ENCODE measurements at places on chromosomes 12 and 14.

- DNase-seq: no peak
Measured at GRCh38 chr12:111322336-111323250, 46.3 kb downstream of the PHETA1 start.

DNA sequence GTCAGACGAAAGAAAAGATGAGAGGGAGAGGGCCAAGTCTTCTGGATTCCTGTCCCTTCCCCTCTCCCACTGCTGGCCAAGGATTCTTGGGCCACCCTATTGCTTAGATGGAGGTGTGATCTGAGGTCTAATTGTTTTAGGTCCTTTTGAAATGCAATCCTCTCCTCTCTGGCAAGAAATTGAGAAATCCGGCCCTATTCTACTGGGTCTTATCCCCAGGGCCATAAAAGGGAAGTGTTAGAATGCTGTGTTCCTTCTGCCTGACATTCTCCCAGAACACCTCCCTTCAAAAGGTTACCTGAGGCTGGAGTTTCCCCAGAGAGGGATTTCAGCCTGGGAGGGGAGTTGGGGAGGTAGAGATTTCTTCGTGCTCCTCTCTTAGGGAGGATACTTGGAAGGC lies 4.4 kb downstream of the WNT5B start:
- DNase-seq: no peak

DNA sequence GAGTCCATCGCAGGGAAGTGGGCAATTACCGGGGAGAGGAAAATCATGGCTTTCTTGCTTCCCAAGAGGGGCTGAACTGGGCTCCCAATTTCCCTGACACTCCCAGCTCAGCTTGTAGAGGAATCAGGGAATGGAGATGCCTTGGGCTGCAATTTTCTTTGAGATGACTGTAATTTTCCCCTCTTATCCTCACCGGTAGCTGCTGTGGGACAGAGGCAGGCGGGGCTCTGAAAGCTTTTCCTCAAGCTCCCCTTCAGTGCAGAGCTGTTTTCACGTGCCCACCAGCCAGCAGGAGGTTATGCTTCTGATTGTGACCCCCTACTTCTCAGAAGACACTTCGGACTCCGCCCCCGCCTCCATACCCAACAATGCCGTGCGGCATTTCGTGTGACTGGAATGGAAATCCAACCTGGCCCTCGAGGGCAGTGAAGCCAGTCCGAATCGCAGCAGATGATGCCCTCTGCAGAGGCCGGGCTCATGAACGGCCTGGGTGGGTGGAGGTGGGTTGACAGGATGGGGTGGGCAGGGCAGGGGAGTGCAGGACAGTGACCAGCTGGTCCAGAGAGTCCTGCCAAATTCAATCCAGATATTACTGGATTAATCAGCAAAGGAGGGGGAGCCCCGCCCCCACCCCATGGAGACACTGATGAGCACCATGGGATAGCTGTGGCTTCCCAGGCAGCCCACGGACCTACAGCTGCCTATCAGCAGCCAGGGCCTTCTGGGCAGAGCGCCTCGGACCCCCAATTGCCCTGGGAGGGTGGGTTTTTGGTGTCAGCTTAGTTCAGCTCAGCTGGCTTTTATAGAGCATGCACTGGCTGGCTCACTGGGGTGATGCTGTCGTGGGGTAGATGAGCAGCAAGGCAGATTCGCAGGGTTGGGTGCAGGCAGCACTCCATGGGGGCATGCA lies 37.6 kb downstream of the RTL1 start:
- DNase-seq: no peak

DNA sequence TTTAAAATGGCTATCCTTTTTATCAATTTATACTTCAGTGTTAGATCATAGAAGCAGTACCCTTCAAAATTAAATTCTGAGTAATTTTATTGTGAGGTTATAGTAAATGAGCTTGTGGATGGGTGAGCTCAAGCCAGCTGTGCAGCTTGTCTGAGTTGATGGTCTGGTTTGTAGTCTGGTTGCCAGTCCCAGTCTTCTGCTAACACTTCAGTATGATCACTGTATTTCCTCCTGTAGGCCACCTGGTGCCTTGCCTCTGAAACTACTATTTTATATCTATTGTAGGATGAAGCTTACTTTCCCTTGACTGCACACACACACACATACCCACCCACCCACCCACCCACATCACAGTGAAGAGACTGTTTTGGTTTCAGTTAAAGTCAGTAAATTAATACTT lies 496.4 kb downstream of the PCNX1 start:
- no peak for DNase-seq

GRCh38 chr14:102908766-102909455 lies 13.6 kb upstream of the AMN start:
- no peak for DNase-seq

GRCh38 chr12:113373969-113374368 lies 15.6 kb downstream of the PLBD2 start:
- no peak for DNase-seq

- DNase-seq: no peak
Measured at GRCh38 chr12:59689776-59690175, 93.9 kb downstream of the SLC16A7 start.

DNA sequence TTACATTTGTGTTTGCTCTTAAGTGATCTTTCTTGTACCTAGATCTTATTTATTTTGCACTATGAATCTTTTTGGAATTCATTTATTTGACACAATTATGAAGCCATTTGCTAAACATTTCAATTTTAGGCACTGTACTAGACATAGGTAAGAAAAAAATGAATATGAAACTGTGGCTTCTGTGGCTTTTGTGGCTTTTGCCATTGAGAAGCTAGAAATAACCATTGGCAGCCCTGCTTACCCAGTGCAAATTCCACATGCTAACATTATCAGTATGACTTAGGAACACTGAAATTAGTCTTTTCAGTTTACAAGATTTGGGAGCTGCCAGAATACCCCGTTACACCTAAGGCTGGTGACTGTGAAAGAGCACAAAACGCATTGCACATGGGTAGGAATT lies 60.1 kb downstream of the FSCB start:
- no peak for DNase-seq

- DNase-seq: no peak
Measured at GRCh38 chr12:123293178-123293760, 21.6 kb upstream of the CDK2AP1 start.

GRCh38 chr14:104134061-104134965 lies 4.1 kb upstream of the KIF26A start:
- no peak for DNase-seq

DNA sequence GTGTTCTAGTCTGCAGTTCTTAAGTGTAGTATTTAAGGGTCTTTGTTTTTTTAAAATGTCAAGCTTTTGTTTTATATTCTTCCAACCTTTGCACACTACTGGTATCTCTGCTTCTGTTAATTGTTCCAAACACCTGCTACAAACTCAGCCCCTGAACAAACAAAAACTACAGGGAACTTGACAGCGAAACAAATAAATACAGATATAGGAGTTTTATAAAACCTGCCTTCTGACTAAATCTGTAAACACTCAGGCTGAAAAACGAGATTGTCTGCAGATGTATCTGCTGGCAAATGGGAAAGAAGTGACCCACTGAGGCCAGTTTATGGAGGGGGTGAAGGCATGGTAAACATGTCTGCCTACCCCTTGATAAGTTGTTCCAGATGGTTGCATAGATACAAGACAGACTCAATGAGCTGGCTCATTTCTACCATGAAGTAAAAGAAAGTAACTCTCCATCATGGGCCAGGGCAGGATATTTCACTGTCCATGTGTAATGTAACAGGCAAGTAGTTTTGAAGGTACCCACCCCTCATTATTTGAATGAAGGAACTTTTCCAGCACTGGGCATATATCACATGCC lies 75.6 kb downstream of the LMO3 start:
- no peak for DNase-seq

- no peak for DNase-seq
Measured at GRCh38 chr12:75837700-75838099, 193.9 kb downstream of the PHLDA1 start.

GRCh38 chr12:1127021-1127420 lies 136.0 kb downstream of the ERC1 start:
- DNase-seq: no peak

GRCh38 chr12:75041472-75041871 lies 168.2 kb downstream of the KCNC2 start:
- no peak for DNase-seq

GRCh38 chr12:131309700-131310099 lies 356.0 kb downstream of the ADGRD1 start:
- no peak for DNase-seq

DNA sequence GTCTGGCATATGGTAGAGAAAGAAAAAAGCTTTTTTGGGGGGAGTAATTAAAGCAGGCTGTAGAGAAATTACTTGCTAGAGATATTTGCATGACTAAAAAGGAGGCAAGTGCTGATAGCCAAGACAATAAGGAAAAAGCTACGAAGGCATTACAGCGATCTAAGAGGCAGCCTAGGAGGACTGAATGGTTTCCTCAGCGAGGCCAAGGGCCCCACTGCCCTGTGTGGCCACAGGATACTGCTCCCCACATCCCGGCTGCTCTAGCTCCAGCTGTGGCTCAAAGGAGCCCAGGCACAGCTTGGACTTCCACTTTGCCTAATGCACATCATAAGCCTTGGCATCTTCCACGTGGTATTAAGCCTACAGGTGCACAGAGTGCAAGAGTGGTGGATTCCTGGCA lies 53.6 kb downstream of the LRRIQ1 start:
- no peak for DNase-seq

- DNase-seq: no peak
Measured at GRCh38 chr14:100730581-100730980, 3.9 kb downstream of the DLK1 start.

DNA sequence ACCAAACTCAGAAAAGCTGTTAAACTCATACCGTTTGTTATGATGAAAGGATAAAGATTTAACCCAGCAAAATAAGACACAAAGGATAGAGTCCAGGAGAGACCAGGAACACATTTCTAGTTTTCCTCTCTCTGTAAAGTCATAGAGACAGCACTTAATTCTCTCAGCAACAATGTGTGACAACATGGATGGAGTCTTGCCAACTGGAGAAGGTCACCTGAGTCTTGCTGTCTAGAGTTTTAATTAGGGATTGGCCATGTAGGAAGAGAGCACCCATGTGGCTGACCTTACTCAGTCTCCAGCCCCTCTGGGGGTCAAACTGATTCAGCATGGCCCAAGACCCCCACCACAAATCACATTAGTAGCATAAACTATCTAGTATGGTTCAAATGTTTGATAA lies 151.0 kb upstream of the ATF7IP start:
- no peak for DNase-seq

- DNase-seq: no peak
Measured at GRCh38 chr12:110619534-110619953, 5.6 kb downstream of the TCTN1 start.

DNA sequence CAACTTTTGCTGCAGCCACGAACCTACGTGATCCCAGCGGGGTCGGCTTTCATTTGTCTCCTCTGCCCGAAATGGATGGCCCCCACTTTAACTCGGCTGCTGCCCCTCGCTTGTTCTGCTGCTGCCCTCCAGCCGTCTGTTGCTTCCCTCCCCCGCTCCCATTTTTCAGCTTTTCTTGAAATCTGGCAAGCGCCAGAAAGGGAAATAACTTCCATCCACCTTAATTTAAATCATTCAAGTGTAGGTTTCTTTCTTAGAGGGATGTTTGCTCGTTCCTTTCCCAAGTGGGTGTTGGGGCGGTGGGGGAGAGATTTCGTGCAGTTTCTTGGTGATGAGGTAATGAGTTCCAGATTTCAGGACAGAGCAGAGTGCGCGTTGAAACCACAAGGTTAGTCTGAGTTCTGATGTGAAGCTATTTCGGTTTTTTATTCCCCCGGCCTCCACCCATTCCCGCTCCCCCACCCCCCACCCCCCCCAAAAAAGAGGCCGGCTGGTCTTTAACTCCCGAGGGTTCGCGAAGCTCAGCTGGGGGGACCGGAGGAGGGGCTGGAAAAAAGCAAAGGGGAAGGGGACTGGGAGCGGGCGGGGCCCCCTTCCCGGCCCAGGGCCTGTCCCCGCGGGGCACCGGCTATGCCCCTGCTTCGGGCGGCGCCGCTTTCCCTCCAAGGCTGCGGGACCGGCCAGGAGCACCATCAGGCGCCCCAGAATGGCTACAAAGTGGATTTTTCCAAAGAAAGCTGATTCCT lies 2.2 kb upstream of the ZFP36L1 start:
- peak; percentile 99 for DNase-seq

DNA sequence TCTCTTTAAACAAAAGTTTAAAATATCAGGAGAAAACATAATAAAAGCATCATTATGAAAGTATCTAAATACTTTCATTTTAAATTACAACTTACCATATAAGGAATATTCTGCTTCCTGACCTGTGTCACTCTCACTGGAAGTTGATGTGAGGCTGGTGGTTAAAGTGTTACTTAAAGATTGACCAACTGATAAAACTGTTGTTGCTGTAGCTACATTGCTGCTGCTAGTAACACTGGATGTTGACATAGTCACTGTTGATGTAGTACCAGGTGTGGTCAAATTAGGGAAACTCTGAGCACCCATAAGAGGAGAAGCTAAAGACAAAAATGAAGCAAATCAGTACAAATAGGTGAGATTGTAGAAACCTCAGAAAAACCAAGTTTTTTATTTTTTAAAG lies 79.9 kb downstream of the HECTD1 start:
- no peak for DNase-seq

- DNase-seq: no peak
Measured at GRCh38 chr12:131066886-131067490, 113.3 kb downstream of the ADGRD1 start.

- no peak for DNase-seq
Measured at GRCh38 chr14:69644814-69645213, 33.4 kb downstream of the SUSD6 start.

DNA sequence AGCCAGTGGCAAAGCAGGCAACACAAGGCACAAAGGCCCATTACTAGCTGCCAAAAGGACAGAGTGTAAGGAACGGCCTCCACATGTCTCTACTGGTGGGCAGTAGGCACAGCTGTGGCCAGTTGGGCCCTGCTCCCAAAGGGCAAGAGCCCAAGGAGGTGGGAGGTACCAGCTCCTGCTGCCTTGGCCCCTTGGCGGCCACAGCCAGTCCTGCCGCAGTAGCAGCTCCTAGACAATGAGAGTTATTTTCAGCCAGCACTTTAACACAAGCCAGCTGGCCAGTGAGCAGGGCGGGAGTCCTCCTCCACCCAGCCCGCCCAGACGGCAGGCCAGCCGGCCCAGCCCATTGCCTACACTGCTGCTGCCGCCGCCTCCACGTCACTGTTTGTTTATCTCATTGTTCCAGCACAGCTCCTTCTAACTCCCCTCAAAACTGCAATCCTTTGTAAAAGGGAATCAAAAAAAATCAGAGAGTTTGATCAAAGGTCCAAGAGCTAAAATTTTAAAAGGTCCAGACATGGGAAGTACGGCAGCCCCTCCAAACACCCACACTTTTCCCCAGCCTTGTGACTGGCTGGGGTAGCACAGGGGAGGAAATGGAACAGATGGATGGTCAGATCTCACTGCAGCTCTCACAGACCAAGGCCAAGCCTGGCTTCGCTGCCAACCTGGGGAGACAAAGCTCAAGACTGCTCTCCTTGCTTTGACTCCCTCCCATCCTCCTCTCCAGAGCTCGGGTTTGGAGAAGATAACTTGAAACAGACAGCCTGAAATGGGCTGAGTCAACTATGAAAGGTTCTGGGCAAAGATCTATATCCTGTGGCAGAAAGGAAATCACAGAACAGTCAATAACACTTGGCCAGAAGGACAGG lies 33.5 kb downstream of the FMNL3 start:
- peak; percentile 77 for DNase-seq

- no peak for DNase-seq
Measured at GRCh38 chr12:126534942-126535341, 1469.7 kb downstream of the AACS start.

All from fibroblast of skin of left quadriceps (primary cell).